Tracheal epithelial cell (primary cell): ENCODE measurements at places on chromosomes 7 and 10. TPM values are rescaled to one million over a fixed set of nuclear protein-coding genes. Genes with fewer than 3 reads are reported as not detected.

The FGL2 gene
- total RNA-seq, result not detected in 2 replicates

The NPFFR1 gene
- total RNA-seq, result not detected in 2 replicates

The SPDYE8 gene
- total RNA-seq, result not detected in 2 replicates

The OLAH gene
- 5.5 and 15.8 TPM in 2 replicates for total RNA-seq

The RHOBTB1 gene
- 7.2 and 8.9 TPM in 2 replicates for total RNA-seq

The NPS gene
- not detected in 2 replicates for total RNA-seq

The GJD4 gene
- not detected in 2 replicates for total RNA-seq
